ENCODE measurements at places on chromosomes 13 and 19. TPM values are rescaled to one million over a fixed set of nuclear protein-coding genes. Genes with fewer than 3 reads are reported as not detected.
A peak's percentile ranks its signal among the peaks of the same experiment; 100 is the strongest.

DNA sequence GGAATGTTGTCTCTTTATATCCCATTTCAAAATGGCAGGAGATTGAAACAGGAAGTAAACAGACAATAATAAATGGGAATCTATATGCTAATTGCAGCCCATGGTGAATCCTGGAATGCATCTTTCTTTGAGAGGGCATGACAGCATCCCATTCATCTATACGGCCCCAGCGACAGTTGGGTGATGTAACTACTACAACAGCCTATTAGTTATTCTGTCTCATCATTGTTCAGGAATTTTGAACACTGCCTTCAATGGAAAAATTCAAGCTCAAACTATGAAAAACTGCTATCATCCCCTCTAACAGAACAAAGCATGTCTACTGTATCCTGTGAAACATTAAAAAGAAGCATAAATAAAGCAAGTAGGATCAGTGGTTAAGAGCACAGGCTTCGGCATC, 262.1 kb downstream of the DCT start:
- peak; percentile 17 for DNase-seq

GRCh38 chr13:52652980-52653303, 306 bp downstream of the SUGT1 start:
- no peak for DNase-seq

Gene BLVRB
- 104 TPM for total RNA-seq

DNA sequence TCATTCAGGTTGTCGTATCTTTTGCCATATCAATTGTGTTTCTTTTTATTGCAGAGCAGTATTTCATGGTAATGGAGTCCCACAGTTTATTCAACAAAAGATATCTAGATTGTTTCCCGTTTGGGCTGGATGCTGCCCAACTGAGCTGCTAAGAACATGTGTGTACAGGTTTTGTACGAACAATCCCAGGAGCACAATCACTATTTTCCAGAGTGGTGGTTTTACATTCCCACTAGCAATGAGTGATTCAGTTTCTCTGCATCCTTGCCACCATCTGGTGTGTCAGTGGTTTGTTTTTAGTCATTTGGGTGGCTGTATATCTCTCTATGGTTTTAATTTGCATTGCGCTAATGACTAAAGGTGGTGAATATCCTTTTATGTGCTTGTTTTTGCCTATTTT, 52.7 kb upstream of the ZDHHC20 start:
- DNase-seq: no peak

Gene PSG2
- total RNA-seq: not detected

DNA sequence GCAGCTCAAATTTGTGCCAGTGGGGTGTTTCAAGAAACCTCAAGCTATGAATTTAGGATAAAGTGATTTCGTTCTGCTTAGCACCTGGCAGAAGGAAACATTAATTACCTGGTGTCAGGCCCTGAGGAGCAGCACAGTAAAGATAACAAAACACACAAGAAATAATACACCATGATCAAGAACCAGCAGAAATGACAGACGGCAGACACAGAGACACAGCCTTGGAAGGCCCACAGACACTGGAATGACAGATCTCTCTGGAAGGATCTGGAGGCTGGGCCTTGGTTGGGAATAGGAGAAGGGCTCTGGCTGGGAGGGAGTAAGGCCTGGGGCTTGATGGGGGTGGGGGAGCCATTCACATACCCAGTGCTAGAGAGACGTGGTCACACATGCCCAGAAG, 10.8 kb downstream of the PRODH2 start:
- no peak for DNase-seq

GRCh38 chr19:1387684-1388636, 4.3 kb downstream of the NDUFS7 start:
- no peak for DNase-seq

GRCh38 chr19:47058621-47059022, 10.2 kb upstream of the TMEM160 start:
- no peak for DNase-seq

GRCh38 chr13:35283856-35284255, 192.6 kb downstream of the MAB21L1 start:
- no peak for DNase-seq

GRCh38 chr13:97627566-97627965, 193.6 kb downstream of the RAP2A start:
- no peak for DNase-seq

Gene CLDND2
- total RNA-seq: not detected

- DNase-seq: no peak
Measured at GRCh38 chr13:79724348-79725103, 243.6 kb downstream of the NDFIP2 start.

Gene ZNF93
- 3.1 TPM for total RNA-seq

Measured in SK-MEL-5 (cell line).